ENCODE measurements at places on chromosomes 16 and 17.
A peak's percentile ranks its signal among the peaks of the same experiment; 100 is the strongest.

- DNase-seq: peak; percentile 60
Measured at GRCh38 chr17:16873174-16874035, 98.5 kb downstream of the TNFRSF13B start.

DNA sequence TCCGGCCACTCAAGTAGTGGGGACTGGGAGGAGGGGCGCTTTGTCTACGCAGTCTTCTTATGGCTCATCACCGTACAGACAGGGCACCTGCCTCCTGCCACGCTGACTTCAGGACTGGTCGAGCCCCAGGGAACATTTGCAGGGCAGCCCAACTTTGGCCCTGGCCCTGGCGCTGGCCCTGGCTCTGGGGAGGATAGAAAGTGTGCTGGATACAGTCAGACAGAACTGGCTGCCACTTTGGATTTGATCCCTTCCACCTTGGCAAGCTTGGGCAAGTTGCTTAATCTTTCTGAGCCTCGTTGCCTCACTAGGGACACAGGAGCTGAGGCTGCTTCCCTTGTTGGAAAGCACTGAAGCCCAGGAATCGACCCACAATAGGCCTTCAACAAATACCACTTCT lies 13.6 kb downstream of the LGALS9 start:
- no peak for DNase-seq

DNA sequence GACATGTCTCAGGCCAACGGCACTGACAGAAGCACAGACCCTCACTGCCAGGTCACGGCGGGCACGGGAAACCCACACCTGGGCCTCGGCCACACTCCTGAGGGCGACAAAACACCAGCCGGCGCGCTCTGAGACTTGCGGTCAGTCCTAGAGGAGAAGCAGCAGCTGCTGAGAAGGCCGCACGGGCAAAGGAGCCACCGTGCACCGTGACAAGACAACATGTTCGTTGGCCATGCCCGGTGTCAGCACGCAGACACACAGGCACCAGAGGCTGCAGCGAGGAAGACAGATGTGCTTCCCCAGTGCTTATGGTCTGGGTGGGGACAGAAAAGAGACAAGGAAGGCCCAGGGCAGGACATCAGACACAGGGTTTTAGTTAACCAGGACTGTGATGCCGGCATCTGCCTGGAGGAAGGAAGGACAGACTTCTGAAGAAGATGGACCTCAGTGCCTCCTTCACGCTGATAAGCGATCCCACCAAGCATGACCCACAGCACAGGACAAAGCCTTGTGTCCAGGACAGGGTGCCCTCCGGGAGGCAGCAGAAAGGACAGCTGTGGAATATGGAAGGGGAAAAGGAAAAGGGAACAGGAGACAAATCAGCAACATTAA lies 84.0 kb downstream of the ANKRD11 start:
- no peak for DNase-seq

GRCh38 chr16:56300242-56300623 lies 108.9 kb downstream of the GNAO1 start:
- DNase-seq: no peak

- DNase-seq: no peak
Measured at GRCh38 chr17:9907883-9908648, 3.0 kb upstream of the RCVRN start.

DNA sequence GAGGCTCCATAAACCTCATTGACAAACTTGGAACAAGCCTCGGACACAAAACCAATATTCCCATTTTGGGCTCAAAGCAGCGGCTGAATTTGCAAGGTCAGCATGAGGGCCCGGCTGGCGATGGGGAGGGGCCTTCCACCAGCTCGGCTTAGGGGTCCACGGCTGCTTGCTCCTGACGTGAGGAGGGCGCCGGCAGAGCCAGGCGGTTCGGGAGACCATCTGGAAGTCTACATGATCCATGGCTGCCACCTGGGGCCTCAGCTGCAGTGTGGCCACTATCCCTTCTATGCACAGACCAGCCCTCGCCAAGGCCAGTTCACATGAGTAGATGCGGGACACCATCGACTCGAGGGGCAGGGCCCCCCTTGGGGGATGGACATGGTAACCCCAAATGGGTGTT lies 39.1 kb downstream of the NDEL1 start:
- DNase-seq: no peak

- DNase-seq: no peak
Measured at GRCh38 chr17:7884581-7885366, 3.8 kb upstream of the CHD3 start.

DNA sequence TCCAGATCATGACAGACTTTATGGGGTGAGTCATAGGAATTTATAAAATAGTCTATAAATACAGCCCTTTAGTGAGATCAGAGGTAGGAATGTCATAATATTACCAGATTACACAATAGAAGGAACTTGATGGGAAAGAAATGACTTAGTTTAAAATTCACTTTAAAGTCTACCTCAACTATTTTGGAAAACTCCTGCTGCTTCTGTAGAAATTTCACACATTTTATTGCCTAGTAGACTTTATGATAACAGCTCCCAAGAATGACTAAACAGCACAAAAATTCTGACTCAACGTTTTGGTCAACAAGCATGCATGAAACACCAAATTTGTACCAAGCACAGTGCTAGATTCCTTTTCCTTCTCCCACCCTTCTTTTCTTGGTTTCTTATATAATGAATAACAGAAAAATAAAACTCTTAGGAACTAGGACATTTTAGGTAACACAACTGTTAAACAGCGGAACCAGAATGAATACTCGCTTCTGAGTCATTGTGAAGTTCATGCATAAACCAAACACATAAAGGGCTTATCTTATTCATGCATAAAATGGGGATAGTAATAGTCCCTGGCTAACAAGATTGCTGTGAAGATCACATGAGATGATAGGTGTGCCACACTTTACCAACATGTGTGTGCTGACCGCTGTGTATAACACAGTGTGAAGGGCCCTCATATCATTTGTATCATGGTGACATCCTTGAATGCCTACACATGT lies 243.9 kb downstream of the CDH8 start:
- no peak for DNase-seq

DNA sequence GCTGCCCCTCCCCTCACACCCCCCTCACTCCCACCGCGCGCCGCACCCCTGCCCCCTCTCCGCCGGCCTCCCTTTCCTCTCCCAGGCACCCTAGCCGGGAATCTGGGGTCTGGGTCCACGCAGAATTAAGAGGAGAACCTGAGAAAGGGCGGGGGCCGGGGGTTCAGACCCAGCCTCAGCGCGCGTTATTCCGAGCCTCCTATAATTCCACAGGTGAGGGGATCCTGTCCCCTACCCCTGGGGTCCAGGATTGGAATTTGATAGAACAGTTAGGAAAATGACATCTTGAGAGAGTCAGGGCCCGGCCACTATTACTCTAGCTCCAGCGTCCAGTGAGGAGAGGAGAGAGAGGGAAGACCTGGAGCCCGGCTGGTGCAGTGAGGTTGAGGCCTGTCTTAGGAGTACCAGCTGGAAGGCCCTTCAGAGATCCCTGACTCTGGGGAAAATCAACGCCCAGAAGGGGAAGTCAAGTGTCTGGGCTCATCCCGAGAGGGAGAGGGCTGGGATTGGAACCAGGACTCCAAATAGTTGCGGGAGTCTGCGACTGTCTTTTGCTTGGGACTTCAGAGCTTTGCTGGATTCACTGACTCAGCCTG lies 17.3 kb downstream of the GRB7 start:
- DNase-seq: no peak

- no peak for DNase-seq
Measured at GRCh38 chr17:33046361-33047255, 55.0 kb downstream of the SPACA3 start.

DNA sequence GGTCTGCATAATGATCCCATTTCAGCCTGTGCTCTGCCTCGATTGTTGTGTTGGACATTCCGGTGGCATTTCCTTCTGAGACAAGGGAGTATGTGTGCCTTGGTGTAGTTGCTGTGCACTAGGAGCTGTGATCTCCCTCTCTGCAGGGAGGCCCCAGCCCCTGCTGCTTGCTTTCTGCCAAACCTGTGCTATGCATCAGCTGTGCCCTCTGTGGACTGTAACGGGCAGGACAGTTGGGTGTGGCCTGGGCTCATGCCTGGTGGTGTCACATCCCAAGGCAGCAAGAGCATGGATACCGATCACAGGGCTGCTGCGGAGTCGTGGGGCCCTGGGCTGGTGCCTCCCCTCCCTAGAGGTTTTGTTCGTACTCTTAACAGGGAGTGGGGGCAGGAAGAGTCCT lies 3.8 kb upstream of the JPT2 start:
- DNase-seq: no peak

GRCh38 chr17:43778337-43779144 lies at the start of gene DUSP3:
Gene DUSP3 (minus strand): TSS chr17:43778977. CDS start chr17:43778924, 53 bp downstream.
- peak; percentile 92 for DNase-seq

DNA sequence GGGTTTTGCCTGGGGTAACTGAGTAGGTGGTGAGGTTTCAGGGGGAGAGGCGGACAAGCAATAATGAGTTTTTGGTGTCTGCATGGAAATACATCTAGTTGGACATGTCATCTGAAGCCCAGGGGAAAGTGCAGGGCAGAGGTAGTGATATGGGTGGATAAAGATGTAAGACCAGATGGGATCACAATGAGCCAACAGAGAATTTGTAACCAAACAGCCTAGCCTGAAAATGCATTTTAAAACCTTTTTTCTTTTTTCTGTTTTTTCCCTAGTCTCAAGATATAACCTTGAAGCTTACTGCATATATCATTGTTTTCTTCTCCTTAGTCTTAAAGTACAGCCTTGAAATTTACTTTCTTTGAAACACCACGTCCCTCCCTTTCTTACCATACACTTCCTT lies 3.7 kb upstream of the ZNF19 start:
- DNase-seq: no peak

GRCh38 chr17:49646391-49647255 lies 31.3 kb downstream of the SPOP start:
- DNase-seq: peak; percentile 10

DNA sequence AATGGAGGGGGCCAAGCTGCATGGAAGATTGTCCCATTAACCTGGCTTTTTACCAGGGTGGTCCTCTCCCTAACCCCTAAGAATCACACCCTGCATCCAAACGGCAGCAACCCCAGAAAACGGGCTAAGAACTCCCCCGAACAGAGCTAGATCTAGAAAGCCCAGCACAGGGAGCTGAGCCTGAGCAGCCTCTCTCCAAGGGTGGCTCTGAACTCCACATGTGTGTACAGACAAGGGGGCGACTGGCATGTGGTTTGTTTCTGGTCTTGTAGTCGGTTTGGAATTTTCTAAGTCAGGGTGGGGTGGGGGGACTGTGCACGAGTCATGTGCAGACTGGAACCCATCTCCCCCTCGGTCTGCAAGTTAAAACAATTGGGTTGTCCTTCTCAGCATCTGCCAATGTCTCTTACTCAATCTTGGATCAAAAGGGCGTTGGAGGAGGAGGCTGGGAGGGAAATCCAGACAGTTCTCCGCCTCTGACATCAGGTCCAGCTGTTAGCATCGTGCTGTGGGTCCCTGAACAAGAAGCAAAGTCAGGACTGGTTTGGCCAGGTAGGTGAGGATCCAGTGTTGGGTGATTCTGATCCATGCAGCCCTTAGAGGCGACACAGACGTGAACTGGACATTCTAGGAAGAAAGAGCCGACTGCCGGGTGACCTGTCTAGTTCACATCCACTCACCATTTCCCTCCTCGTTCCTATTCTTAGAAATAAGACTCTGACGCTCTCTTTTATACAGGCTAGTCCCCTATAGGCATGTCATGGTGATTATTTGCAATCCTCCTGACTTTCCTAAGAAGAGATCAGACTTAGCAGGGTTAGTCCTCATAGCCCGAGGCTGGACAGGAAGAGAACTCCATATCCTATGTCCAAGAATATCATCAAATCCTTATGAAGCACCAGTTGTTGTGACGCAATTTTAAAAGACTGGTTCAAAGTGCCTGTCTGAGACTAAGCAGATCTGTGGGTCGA lies 381.8 kb downstream of the SOX9 start:
- DNase-seq: no peak

DNA sequence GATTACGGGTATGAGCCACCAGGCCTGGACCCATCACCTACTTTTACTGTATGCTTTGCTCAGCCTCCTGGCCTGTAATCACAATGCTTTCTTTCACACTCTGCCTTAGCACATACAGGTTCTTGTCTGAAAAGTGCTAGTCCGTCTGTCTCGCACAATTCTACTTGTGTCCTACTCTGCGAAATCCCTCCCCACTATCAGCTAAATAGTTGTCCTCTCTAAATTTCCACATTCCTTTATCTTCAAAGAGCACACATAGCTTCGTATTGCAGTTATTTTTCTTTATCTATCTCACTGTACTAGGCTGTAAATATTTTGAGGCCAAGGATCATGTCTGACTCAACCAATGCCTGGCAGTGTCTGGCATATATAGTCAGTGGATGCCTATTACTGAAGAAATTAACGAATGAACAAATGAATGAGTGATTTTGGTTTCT lies 38.5 kb upstream of the ETV4 start:
- no peak for DNase-seq

DNA sequence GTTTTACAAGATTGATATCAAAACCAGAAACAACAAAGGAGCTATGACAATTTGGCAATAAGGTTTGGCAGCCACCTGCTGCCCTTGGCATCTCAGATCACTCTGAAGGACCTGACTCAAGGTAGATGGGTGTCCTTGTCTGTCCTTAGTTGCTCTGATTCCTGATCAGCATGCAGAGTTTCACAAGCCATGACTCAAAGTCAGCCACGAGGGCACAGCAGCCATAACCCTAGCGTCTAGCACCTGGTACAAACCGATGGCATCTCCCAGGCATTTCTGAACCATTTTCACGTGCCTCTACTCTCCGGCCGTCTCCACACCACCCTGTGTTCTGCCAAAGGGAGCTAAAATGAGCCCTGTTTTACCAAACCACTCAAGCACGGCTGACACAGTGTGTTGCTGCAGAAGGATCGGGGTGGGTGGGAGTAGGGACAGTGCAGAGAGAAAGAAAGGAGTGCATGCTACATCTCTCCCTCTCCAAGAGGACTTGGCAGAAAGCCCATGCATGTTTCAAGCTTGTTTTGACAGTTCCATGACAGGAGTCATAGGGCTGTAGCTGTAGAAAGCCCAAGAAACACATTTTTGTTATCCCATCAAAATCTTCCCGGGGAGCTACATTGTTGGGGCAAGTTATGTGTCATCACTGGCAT lies 297.3 kb downstream of the ABCC12 start:
- DNase-seq: no peak

DNA sequence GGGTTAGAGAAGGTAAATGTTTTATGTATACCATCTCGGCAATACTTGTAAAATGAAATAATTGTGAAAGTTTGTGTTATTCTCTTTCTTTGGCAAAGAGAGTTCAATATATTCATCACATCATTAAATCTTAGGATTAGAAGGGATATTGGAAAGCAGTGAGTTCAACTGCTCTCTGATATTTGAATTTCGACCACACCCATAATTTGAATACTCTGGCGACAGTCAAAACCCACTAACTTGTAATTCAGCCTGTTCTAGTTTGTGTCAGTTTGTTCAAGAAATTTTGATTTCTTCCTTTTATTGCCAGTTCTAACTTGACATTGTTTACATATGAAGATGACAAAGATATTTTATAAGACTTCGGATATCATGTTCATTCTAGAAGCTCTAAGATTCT lies 1380.5 kb upstream of the CDH8 start:
- DNase-seq: no peak

All from GM19239 (cell line).